Thymus (tissue), 14 donors: ENCODE measurements at places on chromosomes 6 and 20.

GRCh38 chr6:137219664-137220252, 573 bp upstream of the IFNGR1 start:
- DNase-seq = no peak

- no peak for DNase-seq
Observed at GRCh38 chr6:128327890-128328289, 192.5 kb downstream of the PTPRK start.

DNA sequence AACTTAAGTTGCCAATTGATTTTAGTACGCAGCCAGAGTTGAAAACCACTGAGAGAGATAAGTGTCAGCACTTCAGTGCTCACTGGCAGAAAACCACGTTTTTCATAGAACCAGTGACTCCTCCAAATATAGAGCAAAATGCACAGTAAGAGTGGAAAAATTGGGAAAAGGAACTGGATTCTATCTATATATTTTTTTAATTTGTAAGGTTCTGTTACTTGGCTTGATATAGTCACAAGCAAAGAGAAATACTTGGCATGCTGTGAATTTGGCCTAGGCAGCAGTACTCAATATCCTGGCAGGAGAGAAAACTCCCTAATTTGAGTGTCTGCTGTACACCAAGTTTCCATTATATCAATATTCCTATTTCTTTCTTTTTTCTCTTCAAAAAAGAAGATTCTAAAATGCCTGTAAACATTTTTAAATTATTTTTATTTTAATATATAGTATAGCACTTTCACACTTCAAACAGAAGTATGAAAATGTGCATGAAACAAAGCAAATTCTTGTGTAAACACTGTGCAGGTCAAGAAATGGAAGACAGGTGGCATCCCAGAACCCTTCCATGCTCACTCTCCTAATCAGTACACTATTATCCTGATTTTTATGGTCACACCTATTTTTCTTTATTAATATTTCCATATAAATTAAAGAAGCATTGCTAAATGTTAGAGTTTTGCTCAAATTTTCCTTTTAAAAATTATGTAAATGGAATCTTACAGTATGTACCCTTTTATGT, 561.8 kb upstream of the RNF217 start:
- DNase-seq = no peak

DNA sequence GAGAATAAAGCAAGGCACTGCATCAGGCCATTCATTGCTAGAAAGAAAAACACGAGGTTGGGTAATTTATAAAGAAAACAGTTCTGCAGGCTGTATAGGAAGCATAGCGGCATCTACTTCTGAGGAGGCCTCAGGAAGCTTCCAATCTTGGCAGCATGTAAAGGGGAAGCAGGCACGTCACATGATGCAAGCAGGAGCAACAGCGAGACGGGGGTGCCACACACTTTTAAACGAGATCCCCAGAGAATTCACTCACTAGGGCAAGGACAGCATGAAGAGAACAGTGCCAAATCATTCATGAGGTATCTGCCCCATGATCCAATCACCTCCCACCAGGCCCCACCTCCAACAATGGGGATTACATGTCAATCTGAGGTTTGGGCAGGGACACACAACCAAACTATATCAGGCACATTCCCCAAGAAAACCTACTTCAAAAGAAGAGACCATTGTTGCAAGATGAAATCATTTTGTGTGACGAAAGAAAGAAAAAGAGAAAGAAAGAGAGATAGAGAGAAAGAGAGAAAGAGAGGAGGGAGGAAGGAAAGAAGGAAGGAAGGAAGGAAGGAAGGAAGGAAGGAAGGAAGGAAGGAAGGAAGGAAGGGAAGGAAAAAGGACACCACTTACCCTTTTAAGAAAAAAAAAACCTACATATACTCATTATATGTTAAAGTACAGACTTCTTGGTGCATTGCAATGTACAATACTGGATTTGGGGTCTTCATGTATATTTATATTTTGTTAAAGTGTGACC, 95.9 kb upstream of the PLEKHG1 start:
- DNase-seq = no peak

- DNase-seq = no peak
Observed at GRCh38 chr6:151306269-151306783, 66.6 kb downstream of the AKAP12 start.

- no peak for DNase-seq
Observed at GRCh38 chr20:2800521-2801285, at the start of gene CPXM1. CPXM1 (minus strand) TSS chr20:2800627; CDS start chr20:2800572, 55 bp downstream.
